Endodermal cell (in vitro differentiated cells): ENCODE measurements at places on chromosomes 5 and 9.

GRCh38 chr5:76610196-76610595 lies 13.0 kb downstream of the F2RL2 start:
- DNase-seq: no peak

DNA sequence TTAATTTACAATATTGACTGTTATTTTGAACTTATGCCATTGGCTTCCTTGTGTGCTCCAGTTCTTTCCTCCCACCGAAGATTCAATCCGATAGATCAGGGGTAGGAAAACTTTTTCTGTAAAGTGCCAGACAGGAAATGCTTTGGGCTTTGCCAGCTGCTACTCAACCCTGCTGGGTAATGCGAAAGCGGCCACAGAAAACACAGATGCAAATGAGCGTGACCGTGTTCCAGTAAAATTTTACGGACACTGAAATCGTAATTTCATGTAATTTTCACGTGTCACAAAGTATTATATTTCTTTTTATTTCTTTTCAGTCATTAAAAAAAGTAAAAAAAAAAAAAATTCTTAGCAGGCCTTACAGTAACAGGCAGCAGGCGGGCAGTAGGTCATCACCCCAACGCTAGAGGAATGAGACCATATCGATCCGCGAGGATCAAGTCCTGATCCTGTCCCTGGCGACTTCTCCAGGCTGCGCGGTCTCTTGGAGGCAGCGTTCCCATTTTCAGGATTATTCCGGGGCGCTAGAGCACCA lies 599 bp downstream of the NMRK1 start:
- DNase-seq: peak; percentile 56

- peak; percentile 58 for DNase-seq
These were observed 5.4 kb downstream of the GOLM1 start for GRCh38 chr9:86093788-86094555.

GRCh38 chr5:113179156-113179555 lies 202.6 kb downstream of the DCP2 start:
- DNase-seq: peak; percentile 55

- no peak for DNase-seq
These were observed 21.0 kb downstream of the ATOX1 start for GRCh38 chr5:151737431-151737830.

DNA sequence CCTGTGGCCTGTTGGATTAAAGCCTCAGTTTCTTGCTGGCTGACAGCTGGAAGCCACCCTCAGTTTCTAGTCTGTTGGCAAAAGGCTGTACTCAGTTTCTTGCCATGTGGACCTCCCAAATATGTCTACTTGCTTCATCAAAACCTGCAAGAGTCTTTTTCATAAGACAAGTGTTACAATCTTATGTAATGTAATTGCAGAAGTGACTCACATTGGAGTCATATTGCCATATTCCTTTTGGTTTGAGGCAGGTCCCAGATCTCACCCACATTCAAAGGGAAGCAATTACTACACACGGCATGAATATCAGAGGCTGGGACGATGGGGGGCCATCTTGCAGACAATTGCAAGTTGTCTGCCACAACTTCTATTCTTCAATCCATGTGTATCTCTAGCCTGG lies 286.7 kb upstream of the IL12B start:
- DNase-seq: no peak

DNA sequence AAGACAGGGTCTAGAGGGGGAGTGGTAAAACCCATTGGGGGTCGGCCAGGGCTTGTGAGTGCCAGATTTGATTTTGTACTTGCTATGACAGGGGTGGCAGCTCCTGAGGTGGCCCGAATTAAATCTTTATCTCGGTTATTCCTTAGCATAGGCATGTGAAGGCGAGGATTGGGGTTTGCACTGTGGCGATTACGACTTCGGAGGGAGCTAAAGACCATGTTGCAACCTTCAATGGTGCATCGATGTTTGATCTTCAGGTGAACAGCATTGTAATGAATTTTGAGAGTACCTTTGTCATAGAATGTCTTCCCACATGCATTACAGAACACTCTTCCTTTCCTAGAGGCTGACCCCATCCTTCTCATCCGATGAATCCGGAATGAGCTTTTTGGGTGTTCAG lies 433.9 kb downstream of the BNC2 start:
- DNase-seq: no peak

GRCh38 chr9:117744856-117745389 lies 40.7 kb downstream of the TLR4 start:
- DNase-seq: no peak

GRCh38 chr5:41510176-41510831 lies at the start of gene PLCXD3:
PLCXD3 (minus strand) TSS chr5:41510601; CDS start chr5:41510526, 75 bp downstream.
- peak; percentile 76 for DNase-seq
